NCI-H1436 treated with DMSO at 0.1 percent for 48 hours (cell line): ENCODE measurements at places on chromosomes 13 and 19.

GRCh38 chr13:50675651-50676050 lies 167.8 kb downstream of the DLEU7 start:
- DNase-seq: no peak

DNA sequence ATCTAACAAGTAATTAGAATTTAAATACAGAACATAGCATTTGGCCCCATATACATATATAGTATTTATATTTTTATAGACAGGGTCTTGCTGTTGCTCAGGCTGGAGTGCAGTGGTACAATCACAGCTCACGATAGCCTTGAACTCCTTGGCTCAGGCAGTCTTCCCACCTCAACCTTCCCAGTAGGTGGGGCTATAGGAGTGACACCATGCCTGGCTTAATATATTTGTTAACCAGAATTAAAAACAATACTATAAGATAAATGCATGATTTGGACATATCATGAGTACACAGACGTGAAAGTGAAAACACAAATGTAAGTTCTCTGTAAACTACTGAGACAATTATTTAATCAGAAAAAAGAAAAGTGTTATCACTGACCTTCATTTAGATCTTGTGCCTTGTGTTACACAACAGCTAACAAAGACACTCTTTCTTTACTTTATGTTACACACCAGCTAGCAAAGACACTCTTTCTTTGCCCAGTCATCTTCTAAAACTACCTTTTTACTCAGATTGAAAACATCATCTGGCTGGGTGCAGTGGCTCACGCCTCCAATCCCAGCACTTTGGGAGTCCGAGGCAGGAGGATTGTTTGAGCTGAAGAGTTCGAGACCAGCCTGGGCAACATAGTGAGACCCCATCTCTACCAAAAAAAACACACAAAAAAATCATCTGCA lies 22.6 kb downstream of the CARS2 start:
- no peak for DNase-seq

- DNase-seq: no peak
Observed at GRCh38 chr13:21595546-21595822, 8.5 kb downstream of the MICU2 start.

- DNase-seq: peak; percentile 78
Observed at GRCh38 chr13:70310396-70311119, 202.3 kb upstream of the KLHL1 start.

DNA sequence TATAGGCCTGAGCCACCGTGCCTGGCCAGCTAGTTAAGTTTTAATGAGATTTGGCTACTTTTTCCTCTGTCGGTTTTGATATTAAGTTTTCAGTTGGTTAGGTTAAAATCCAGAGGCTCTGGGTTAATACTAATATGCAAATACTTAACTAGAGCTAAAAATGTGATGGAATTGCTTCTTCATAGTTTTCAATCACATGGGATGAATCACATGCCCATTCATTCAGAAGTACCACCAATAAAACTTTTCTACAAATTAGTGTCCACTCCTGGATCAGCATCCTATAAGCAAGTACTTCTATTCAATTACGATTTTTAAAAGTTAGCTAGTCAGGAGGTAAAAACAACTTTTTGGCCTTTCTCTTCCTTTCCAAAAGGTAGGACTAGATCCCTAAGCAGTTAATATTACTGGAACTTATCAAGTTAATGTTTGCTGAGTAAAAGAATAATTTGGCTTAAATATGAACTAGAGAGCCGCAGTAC lies 4.3 kb downstream of the SLC25A30 start:
- DNase-seq: no peak

- no peak for DNase-seq
Observed at GRCh38 chr13:24182703-24183081, 22.2 kb downstream of the SPATA13 start.

DNA sequence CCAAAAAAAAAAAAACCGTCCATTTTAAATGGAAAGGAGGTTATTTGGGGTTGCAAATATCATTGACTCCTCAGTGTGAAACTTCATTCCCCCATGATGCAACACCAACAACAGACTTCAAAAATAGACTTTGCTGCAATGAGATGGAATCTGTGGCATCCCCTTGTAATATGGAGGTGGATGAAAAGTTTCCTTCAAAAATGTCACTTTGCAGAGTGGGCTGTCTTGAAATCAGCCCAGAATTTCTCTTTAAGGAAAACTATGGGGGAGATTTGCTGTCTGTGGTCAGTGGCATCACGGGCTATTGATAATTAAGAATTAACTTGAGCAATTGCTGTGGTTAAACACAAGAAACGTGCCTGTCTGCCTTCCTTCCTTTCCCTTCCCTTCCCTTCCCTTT lies 1.5 kb downstream of the GPR18 start:
- no peak for DNase-seq

DNA sequence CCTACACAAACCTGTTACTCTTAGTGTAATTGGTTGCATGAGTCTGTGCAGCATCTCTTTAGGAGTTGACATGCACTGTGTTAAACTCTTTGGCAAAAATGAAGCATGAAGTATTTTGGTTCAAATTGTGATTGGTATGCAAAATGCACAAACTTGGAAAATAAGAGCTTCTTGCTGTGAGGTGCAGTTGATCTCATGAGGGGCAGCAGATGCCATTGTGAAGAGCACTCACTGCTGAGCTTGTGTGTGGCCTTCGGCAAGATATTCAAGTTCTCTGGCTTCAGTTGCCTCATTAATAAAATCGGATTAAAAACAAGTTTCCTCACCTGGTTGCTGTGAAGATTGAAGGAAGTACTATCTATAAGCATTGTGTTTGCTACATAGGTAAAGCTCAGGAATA lies 142.3 kb downstream of the KATNAL1 start:
- DNase-seq: no peak

GRCh38 chr19:49738268-49738667 lies 24.8 kb downstream of the TSKS start:
- DNase-seq: no peak

- DNase-seq: no peak
Observed at GRCh38 chr13:113061271-113061625, 44.3 kb upstream of the F7 start.

- DNase-seq: no peak
Observed at GRCh38 chr13:80441968-80442367, 101.0 kb upstream of the SPRY2 start.

DNA sequence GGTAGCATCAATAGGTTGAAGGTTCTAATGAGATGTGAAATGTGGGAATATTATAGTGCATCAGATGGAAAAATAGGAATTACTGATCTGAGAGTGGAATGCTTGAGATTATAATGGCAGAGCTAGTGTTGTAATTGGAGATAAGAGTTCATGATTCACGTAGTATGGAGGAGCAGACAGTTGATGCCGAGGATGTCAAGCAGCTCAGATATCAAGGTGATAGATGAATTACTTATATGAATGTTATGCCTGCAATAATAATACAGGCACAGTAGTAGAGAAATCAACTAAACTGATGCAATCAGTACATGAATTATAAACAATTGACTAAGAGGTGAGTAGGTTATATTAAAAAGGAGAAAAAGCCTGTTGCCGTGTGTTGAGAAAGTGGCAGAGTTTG lies 793.2 kb upstream of the GPC6 start:
- DNase-seq: no peak

DNA sequence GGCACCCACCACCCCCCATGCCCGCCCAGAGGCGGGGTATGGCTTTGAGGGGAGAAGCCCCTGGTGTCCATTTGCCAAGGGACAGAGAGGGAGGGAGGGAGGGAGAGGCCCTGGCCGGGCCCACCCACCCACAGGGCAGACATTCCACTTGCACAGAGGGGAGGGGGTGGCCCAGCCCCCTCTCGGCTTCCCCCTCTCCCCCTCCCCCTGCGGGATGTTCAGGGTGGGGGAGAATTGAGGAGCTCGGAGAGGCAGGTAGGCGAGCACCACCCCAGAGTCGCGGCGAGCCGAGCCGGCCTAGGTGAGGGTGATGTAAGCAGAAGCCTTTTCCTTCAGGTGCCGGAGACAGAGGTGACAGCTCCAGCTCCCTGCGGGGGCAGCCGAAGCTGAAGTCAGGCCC lies 12.3 kb downstream of the DPF1 start:
- no peak for DNase-seq

DNA sequence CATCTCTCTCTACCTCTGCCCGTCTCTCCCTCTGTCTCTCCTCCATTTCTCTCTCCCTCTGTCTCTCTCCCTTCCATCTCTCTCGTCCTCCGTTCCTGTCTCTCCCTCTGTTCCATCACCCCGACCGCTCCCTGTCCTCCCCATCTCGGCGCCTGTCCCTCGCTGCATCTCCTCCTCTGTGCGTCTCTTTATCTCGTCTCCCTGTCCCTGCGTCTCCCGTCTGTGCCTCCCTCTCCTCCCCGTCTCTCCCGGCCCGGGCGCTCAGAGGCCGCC lies 4.6 kb downstream of the GRIN2D start:
- no peak for DNase-seq

GRCh38 chr19:48325265-48325910 lies at the start of gene EMP3:
Gene EMP3, plus strand, starts transcription at chr19:48325552. Its CDS starts 1,293 bp downstream, at chr19:48326845.
- no peak for DNase-seq

DNA sequence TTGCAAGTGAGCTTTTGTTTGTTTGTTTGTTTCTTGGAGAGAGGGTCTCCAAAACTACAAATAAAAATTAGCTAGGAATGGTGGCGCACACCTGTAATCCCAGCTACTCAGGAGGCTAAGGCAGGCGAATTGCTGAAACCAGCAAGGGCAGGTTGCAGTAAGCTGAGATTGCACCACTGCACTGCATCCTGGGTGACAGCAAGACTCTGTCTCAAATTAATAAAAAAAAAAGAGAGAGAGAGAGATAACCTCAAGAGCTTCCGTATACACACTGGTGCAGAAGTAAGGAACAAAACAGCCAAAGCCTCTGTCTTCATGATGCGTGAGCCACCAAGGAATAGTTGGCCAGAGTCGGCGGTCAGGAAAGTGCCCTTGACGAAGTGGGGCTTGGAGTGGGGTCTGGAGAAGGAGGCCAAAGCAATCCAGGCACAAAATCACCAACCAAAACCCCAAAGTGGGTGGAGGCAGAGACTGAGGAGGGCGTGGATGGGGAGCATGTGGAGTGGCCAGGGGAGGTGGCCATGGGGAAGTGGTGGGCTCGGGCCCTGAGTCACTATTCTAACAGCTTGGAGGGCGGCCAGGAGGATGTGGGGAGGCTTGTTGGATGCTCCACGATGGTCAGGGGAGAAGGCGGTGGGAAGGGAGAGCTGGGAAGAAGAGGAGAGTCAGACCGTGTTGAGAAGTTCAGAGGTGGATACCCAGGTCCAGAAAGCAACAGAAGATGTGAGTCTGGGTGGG lies 21.2 kb upstream of the TOMM40 start:
- DNase-seq: no peak

DNA sequence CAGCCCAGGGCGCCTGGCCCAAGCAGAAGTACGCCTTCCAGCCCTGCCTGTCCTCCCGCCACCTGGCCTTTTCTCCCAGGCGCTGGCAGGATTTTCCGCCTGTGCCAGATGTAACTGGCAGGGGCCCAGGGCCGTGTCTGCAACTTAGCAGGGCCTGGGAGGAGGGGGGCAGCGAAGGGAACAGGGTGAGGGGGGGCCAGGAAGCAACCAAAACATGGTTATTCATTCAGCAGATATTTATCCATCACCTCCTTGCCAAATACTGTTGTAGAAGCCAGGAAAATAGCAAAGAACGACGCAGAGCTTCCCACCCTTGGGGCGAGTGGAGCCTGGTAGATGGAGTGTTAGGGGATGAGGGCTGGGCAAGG lies 5.6 kb downstream of the TLE6 start:
- peak; percentile 25 for DNase-seq

- no peak for DNase-seq
Observed at GRCh38 chr19:39030854-39031367, 1.4 kb downstream of the FBXO27 start.

DNA sequence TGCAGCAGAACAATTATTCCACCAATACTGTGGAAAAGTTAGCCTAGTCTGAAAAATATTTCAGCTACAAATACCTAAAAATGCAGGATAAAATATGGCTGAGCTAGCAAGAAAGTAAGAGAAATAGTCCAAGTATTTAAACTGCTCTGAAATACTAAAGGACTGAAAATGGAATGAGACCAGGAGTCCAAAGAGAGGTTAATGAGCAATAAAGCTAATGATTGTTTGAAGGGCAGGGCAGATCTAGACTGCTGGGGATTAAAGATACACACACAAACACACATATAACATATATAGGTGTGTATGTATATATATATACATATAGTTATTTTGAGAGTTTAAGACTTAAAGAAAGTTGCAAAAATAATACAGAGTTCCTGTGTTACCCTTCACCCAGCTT lies 2.6 kb upstream of the CDADC1 start:
- no peak for DNase-seq

DNA sequence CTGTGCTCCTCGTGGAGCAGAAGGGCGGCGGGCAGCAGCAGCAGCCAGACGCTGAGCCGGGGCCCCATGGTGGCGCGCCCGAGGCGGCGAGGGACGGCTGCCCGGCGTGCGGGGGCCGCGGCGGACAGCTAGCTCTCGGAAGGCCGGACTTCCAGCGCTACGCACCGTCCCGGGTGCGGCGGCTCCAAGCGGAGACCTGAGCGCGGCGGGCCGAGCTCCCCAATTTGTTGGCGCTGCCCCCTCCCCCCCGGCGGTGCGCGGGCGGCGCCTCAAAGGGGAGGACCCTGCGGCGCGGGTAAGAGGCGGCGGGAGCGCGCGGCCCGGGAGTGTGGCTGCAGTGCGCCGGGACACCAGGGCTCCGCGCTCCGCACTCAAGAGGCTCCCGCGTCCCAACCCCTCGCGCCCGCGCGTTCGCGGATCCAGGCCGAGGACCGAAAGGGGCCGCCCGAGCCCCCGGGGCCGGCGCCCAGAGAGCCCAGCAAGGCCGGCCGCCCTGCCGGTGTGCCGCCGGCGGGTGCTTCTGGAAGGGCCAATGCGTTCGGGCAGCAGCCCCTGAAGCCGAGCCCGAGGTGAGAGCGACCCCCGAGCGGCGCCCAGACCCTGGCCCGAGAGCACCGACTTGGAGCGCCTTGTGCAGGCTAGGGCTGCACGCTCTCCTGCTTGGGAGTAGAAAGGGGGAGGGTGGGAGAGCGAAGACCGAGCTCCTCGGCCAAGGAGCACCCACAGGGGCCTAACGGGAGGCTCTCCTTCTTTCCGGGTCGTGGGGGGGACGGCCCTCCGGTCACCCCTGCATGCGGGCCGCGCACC lies at the start of the genes COL4A1 and COL4A2:
COL4A1 (minus strand) TSS at position 198 of the 807 bp plus-strand sequence; CDS start at position 68, 130 bp downstream.
COL4A2 (plus strand) TSS at position 325 of the 807 bp plus-strand sequence. CDS start 620 bp downstream, outside the sequence.
- no peak for DNase-seq

GRCh38 chr13:26685606-26686005 lies 75.0 kb downstream of the GPR12 start:
- DNase-seq: no peak

- DNase-seq: no peak
Observed at GRCh38 chr13:44972956-44973581, 16.2 kb downstream of the NUFIP1 start.

DNA sequence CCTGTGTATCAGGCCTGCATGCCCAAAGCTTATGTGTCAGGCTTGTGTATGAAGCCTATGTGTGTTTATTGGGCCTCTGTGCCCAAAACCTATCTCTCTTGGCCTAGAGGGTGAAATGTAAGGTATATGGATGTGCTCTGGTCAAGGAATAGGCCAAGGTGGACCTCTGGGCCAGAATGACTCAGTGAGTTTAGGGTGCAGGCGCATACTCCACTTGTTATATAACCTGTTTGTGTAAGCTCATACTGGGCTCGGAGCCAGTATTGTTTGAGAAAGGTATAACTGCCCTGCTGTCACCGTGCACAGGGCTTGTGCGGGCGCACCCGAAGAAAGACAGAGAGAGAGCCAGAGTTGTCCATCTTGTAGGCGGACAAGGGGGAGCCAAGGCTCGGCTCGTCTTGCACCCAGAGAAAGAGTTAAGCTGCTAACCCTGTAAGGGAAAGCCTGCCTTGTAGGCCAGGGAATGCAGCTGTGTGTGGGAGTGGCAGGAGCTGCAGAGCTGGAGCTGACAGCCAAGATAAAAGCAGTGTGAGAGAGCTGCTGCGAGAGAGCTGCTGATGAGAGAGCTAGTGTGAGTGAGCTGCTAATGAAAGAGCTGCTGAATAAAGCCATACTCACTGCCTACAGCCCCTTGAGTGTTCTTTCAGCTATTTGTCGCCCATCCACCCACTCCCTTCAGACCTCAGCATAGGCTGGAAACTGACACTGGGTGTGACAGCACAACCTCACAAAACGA lies 43.4 kb upstream of the N4BP2L1 start:
- no peak for DNase-seq
